ENCODE measurements at places on chromosomes 2 and 18.

- no peak for DNase-seq
These were observed 160.4 kb downstream of the NUP35 start for GRCh38 chr2:183284606-183285005.

- no peak for DNase-seq
These were observed 25.3 kb upstream of the STEAP3 start for GRCh38 chr2:119198240-119198840.

- no peak for DNase-seq
These were observed 10.4 kb downstream of the IDH1 start for GRCh38 chr2:208244422-208244821.

GRCh38 chr2:235960716-235961640 lies 207.2 kb downstream of the GBX2 start:
- no peak for DNase-seq

DNA sequence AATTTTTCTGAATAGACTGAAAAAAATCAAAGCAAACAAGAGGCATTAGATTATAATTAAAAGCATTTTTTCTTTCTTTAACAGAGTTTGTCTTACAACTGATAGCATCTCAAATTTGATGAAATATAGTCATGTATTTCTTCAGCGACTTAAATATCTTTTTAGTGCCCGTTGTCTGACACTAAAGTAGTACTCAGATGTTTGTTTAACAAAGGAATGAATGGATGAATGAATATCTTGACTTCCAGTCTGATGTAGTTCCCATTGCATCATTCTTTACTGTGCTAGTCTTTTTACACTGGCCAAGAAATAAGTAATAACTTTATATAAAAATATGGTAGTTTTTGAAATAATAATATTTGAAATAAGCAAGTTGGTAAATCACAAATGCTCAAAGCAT lies 111.1 kb downstream of the TTC27 start:
- no peak for DNase-seq
